ENCODE measurements at places on chromosomes 3 and 15. TPM values are rescaled to one million over a fixed set of nuclear protein-coding genes. Genes with fewer than 3 reads are reported as not detected.

P2RY1 gene
- polyA plus RNA-seq = 2.9 TPM

CD276 gene
- 167 TPM for polyA plus RNA-seq

ABCC5 gene
- 53.9 TPM for polyA plus RNA-seq

RRP9 gene
- polyA plus RNA-seq = 22.6 TPM

OSBPL10 gene
- 20.7 TPM for polyA plus RNA-seq

VWA5B2 gene
- polyA plus RNA-seq = 0.29 TPM

ATRIP gene
- polyA plus RNA-seq = 13.2 TPM
